Bone marrow (tissue), 2 donors: ENCODE measurements at places on chromosomes 7 and 10.

- no peak for DNase-seq
Measured at GRCh38 chr10:55509168-55509567, 708.1 kb upstream of the PCDH15 start.

DNA sequence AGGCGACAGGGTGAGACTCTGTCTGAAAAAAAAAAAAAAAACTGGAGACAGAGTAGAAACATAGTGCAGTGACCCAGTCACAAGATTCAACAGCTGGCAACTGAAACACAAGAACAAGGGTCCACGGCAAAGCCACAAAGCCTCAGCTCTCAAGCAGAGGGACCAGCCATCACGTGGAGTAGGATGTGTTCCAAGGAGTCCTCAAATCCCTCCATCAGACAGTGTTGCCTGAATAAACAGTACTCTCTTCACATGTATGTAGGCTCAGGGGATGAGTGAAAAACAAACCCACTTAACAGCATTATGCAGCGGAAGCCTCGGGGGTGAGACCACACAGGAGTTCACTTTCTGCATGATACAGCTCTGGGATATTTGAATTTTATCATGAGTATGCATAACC lies 62.0 kb downstream of the SLIT1 start:
- DNase-seq, result no peak

- no peak for DNase-seq
Measured at GRCh38 chr10:91552274-91553095, 80.4 kb downstream of the PPP1R3C start.

- DNase-seq, result no peak
Measured at GRCh38 chr7:101747053-101747878, 70.2 kb upstream of the CUX1 start.

GRCh38 chr7:152894295-152895170 lies 135.0 kb downstream of the ACTR3B start:
- no peak for DNase-seq

GRCh38 chr10:28949005-28950004 lies 272.0 kb downstream of the BAMBI start:
- DNase-seq, result no peak

- DNase-seq, result no peak
Measured at GRCh38 chr7:117152213-117153007, 170.4 kb downstream of the WNT2 start.

DNA sequence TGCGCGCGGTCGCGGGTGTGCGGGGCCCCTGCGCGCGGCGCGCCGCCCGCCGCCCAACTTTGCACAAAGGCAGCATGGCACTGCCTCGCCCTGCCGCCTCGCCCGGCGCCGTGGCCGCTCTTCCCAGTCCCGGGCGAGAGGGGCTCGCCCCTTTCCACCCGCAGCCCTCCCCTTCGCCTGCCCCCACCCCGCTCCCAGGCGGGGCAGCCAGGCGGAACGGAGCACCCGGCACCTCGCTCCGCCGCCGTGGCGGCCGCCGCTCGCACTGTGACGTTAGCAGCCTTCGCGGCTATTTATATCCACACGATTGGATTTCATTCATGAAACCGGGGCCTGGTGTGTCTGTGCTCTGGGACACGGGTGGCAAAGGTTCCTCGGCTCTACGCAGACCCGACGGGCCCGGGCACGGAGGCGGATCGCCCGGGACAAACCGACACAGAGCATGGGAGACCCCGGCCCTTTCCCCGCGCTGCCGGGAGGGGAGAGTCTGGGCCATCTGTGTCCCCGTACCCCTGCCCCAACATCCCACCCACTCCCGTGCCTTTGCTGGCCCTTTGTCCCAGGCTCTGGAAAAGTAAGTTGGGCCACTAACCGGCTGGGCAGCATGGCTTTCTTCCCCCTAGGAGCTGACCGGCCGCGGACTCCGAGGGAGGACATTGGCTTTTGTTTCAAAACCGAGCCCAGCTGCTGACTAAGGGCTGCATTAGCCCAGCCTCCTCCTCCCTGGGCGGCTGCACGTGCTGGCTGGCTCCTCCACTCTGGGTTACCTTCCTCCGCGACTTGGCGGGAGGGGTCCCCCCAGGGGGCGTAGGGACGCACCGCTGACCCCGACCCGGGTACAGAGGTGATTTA lies at the start of gene RHOBTB1:
RHOBTB1 (minus strand) TSS at position 128 of the 852 bp plus-strand sequence. CDS start 32,643 bp downstream, outside the sequence.
- DNase-seq, result peak; percentile 48
